HAP-1 (cell line): ENCODE measurements at places on chromosomes 11 and 22.

GRCh38 chr22:45671783-45672563, at the start of gene ATXN10:
Gene ATXN10 (plus strand): TSS chr22:45671834. CDS start chr22:45672064, 230 bp downstream.
- DNase-seq: peak; percentile 41

DNA sequence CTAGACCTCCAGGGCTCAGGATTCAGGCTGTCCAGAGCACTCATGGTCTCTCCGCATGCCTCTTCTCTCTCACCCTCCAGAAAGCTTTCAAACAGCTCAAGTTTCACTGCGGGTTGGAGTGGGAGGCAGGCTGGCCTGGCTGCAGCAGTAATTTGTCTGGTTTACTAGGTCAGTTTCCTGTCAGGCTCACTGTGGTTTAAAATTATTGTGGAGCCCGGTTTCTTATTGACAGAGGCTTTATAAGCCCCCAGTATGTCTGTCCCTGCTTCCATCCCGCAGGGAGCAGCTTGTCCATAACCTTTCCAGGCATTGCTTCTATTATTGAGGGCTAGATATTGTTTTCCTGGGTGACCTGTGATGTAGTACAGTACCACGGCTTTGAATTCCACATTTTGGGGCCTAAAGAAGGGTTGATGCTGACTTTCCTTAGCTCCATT, 235.3 kb upstream of the SORL1-AS1 start:
- DNase-seq: no peak

GRCh38 chr22:17890245-17890671, 116.0 kb upstream of the BID start:
- DNase-seq: no peak

DNA sequence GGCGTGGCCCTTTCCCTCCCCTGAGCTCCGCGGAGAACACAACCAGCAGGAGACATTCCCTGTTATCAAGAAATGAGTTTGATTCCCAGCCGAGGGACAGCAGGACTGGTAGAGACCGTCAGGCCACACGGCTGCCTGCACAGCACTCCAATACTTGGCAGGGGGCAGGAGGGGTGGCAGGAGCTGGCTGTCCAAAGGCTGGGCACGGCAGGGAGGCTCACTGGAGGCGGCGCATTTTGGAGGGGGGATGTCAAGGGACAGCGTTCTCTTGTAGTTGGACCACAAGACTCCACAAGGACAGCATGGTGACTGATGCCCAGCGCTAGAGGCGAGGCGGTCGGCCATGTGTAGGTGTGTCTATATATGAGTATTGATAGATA, 66.7 kb upstream of the A4GALT start:
- no peak for DNase-seq

DNA sequence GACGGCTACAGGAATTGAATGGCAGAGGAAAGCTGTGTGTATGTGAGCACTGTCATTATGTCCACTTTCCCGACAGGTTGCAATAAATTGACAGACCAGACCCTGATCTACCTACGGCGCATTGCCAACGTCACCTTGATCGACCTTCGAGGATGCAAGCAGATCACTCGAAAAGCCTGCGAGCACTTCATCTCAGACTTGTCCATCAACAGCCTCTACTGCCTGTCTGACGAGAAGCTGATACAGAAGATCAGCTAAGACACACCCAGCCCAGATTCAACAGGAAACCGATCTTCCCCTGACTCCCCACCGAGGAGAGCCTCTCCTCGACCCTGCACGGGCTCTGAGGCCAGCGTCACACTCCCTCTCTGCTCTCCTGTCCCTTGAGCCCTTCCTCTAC, 11.5 kb upstream of the GRK2 start:
- no peak for DNase-seq

GRCh38 chr11:82906236-82906635, 4.7 kb downstream of the DDIAS start:
- DNase-seq: peak; percentile 77

DNA sequence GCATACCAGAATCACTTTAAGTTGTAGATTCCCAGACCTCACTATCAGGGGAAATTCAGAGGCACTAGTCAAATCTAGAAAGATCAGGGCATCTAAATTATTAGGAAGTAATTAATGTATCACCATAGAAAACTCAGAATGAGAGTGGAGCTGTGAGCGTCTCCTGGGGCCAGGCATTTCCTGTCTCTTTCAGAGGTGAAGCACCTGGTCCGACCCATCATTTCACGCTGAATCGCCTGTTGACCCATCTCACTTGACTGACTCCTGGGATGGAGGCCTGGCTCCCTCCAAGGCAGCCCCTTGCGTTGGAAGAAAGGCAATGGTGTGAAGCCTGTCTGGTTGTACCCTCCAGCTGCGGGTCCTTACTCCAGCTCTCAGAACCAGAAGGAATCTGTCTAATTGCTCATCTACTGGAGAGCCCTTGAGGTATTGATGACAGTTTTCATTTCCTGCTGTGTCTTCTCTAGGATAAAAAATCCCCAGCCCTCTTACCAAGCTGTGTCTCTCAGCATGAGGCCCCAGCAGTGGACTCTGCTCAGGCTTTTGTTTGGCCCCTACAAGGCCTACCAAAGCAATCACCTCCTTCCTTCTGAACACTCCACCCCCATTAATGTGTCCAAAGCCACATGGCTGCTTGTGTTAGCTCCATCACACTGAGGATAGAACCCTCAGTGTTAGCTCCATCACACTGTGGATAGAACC, 93.2 kb upstream of the SYT13 start:
- DNase-seq: no peak

- DNase-seq: no peak
Measured at GRCh38 chr11:68039526-68040086, 781 bp downstream of the TCIRG1 start.

DNA sequence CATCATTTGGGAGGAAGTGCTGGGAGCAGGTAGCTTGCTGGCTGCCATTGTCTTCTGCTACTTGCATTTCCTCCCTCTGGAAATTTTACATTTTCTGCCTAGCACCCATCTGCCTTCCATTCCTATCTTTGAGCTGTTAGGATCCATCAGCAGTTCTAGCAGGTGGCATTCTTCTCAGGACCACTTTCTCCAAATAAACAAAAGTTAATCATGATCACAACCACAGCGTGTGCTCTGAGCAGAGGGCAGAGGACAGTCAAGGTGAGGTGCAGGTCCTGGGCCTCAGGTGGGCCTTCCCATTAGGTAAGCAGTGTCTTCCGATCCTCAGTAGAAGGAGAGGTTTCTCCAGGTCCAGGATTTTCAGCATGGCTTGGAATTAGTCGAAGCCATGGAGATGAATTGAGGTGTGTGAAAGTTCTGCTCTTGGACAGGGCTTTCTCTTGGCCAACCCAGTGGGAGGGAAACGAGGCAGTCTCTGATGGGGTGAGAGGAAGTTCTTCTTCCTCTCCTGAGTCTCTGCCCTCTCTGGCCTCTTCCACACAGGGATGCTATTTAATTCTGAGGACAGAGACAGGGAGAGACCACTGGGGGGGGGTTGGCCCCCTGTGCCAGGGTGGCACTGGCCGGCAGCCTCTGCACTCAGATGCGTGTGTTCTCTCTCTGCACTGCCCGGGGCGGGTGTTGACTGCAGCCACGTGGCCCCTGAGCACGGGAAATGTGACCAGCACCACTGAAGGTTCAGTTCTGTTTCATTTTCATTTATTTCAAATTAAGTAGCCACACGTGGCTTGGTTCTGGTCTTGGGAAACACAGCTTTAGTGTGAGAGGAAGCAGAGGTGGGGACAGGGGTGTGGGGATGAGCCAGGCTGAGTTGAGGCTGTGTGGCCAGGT, 170.8 kb downstream of the TBC1D22A start:
- DNase-seq: no peak

GRCh38 chr11:66418986-66419308, 1.9 kb upstream of the NPAS4 start:
- DNase-seq: no peak

- DNase-seq: no peak
Measured at GRCh38 chr11:84790849-84791427, 836.2 kb downstream of the DLG2 start.

- DNase-seq: no peak
Measured at GRCh38 chr11:93623920-93624319, 37.6 kb upstream of the CEP295 start.

DNA sequence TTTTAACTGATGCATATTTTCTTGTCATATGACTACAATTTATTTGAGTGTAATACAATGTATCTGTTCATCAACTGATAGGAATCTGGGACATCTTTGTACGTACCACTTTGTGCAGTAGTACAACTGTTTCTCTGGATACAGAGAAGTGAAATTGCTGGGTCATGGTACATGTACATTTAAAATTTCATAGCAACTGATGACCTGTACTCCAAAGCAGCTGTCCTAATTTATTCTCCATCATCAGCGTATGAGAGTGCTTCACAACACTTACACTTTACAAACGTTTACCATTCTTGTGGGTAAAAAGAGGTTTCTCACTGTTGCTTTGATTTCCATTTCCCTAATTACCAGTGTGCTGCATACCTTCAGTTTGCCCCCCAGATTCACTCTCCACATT, 552.8 kb upstream of the CADM1 start:
- DNase-seq: no peak

DNA sequence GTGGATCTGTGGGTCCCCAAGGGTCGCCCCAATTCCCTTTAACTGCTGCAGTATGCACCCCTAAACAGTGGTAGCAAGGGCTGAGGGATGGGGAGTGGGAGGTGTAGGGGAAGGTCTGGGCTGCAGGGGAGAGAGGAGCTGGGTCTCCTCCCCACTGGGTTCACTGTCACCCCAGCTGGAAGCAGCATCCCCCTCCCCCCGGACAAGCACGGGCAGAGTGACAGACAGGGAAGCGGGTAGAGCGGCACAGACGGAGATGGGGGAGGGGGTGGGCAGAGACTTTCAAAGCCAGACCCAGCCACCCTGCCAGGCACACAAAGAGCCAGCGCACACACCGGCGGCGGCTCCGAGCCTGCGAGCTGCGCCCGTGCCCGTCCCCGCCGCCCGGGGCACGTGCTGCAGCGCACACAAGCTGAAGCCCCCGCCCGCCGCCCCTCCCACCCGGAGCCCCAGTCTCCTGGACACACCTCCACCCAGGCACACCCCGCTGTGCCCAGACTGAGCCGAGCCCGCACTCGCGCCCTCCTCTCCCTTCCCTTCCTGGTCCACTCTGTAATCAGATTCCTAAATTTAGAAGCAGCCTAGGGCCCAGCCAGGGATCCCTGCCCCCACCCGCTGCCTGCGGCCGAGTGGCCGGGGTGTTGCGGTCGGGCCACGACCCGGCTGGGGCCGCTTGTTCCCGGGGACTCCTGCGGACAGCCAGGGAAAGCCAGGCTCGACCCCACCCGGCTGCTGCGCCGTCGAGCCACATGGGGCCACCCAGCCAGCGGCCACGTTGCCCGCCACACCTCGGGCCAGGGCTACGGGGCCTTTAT, 935 bp upstream of the RCOR2 start:
- no peak for DNase-seq

DNA sequence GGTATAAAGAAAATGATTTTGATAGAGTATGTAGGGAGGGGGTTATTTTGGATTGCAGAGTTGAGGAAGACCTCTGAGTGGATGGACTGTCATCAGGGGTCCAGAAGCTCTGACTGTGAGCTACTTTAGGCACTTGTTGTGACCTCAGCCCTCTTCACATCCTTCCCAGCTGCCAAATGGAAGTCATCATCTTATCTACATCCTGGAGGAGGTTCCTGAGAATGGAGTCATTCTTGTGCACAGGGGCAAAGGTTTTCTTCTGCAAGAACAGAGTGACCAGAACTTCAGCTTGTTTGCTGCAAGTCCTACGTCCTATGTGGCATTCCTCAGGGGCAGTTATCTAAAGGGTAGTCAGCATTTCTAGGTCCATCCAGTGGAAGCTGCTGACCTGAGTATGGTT, 393.8 kb downstream of the AASDHPPT start:
- DNase-seq: no peak

- peak; percentile 7 for DNase-seq
Measured at GRCh38 chr22:19871845-19872778, 17.4 kb upstream of the GNB1L start.

DNA sequence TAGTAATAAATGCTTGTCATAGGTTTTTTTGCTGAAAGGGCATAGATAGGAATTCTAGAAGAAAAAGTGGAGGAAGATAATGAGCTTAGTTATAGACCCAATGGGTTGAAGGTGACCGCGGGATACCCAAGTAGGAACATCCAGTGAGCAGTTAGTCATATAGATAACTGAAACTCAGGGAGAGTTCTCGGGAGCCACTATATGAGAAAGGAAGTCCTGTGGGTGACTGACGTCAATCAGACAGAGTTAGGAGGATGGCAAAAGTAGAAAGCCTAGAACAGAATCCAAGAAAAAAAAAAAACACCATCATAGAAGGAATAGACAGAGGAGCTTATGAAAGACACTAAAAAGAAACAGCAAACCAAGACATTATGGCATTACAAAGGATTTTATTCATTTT, 1.6 kb upstream of the CNGA4 start:
- DNase-seq: no peak

- no peak for DNase-seq
Measured at GRCh38 chr11:31702966-31703365, 108.2 kb downstream of the PAX6 start.

- DNase-seq: no peak
Measured at GRCh38 chr22:34801221-34801620, 264.7 kb upstream of the ISX start.

DNA sequence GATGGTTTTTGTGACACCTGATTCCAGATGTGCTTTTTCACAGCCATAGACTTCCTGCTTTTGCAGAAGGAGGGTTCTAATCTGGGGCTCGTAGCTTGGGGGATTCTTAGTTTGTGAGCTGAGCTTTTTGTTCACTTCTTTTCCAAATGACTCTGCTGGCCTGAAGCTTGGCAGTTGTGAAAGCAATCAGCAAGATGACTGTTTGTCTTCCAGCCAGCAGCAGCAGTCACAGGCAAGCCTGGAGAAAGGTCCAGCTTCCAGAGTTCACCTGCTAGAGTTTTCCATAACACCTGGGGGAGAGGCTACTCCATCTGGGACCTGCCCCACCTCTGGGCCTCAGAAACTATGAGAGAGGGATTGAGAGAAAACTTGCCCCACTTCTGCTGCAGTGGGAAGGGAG, 4.1 kb downstream of the MARK2 start:
- no peak for DNase-seq

DNA sequence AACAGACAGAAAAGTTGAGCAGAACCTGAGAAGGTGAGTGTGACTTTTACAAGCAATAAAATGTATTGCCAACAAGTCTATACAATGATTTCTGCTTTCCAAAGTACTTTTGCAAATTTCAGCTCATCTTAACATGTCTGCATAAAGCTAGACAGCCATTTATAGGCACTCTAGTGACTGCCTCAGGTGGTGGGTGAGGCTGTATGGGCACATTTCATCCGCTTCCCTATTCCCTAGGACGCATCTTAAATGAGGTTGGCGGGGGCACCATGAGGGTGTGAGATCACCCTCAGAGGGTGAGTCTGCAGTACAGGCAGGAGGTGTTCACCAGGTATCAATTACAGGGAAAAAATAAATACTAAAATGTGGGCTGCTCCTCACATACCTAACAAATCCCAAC, 110.1 kb downstream of the ETS1 start:
- no peak for DNase-seq
